ENCODE measurements at places on chromosomes 16 and 17.

- DNase-seq: no peak
Measured at GRCh38 chr17:8332688-8333087, 7.0 kb upstream of the ODF4 start.

- no peak for DNase-seq
Measured at GRCh38 chr16:12681653-12682052, 122.0 kb downstream of the CPPED1 start.

- no peak for DNase-seq
Measured at GRCh38 chr16:78689536-78689935, 590.1 kb downstream of the WWOX start.

DNA sequence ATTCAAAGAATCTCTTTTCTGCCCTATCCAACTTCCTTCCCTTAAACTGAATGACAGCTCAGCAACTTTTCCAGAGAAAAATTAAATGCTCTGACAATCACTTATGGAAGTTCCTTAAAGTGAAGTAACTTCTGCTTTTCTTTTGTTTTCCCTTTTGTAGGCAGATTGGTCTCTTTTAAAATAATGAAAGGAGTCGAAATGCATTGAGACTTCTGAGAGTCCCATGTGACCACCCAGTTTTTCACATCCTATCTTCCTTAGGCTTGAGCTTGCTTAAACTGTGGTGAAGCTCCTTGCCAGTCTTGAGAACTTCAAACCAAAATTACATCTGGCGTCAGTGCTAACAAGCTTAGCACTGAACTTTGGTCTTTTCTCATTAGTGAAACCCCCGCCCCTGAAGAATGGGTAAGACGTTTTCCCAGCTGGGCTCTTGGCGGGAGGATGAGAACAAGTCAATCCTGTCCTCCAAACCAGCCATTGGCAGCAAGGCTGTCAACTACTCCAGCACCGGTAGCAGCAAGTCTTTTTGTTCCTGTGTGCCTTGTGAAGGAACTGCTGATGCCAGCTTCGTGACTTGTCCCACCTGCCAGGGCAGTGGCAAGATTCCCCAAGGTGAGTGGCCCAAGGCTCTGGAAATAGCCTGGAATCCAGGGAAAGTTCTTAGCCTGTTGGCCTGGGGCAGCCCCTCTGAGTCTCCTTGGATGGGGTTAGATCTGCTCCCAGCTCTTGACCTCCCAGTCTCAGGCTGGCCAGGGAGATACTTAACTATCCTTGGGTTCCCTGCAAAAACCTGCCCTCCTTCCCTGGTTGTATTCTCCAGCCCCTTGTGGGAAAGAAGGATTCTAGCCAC is 1.2 kb downstream of the TMEM106A start:
- no peak for DNase-seq

- no peak for DNase-seq
Measured at GRCh38 chr17:55212880-55213279, 51.9 kb upstream of the HLF start.

- no peak for DNase-seq
Measured at GRCh38 chr16:3029491-3030221, 5.8 kb downstream of the THOC6 start.

- no peak for DNase-seq
Measured at GRCh38 chr17:80916246-80916645, 75.4 kb upstream of the CHMP6 start.

DNA sequence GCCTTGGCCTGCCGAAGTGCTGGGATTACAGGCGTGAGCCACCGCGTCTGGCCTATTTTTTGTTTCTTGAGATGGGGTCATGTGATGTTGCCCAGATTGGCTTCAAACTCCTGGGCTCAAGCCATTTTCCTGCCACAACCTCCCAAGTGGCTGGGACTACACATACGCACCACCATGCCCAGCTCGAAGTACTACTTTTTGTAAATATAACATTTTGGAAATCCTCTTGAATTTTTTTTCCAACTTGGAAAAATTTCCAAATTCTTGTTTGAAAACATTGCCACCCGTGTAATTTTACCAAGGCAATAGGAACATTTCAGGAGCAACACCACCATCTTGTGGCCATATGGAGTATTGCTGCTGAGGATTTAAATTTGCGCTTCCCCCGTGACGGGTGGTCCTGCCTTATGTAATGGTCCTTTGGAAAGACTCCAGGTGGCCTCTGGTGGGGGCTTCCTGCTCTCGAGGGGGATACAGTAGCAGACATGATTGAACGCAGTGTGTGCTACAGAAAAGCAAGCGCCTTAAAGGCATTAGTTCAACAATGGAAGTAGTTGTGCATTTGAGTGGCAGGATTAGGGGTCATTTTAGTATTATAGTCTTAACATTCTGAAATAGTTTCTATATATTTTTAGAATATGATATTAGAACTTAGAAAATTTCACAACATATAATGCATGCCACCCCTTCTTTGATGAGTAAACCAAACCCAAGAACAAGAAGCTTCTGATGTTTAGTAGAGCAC is 8.0 kb downstream of the FLYWCH1 start:
- peak; percentile 44 for DNase-seq

- no peak for DNase-seq
Measured at GRCh38 chr17:2924211-2924610, 128.0 kb downstream of the RAP1GAP2 start.
